Activated CD4-positive, alpha-beta T cell treated with anti-CD3 and anti-CD28 coated beads, Interleukin-2, amount 50 U/mL, for 1 hour (primary cell): ENCODE measurements at places on chromosomes 1 and 21.
A peak's percentile ranks its signal among the peaks of the same experiment; 100 is the strongest.

- DNase-seq: no peak
Observed at GRCh38 chr1:219772265-219773036, 155.9 kb downstream of the SLC30A10 start.

DNA sequence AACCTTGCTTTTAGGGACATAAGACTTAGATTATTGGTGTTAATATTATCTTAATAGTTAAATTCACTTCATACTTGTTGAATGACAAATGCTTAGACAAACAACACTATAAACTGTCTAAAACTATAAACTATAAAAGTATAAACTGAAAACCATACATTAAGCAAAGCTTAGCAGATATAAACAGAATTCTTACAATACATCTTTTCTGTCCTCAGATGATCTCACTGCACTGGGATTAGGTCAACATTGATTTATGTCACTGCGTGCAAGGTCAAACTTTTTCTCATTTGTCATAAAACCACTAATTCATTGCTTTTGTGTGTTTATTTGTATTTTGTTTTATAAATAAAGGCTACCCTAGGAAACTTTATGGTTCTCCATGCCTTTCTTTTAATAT lies 1491.8 kb downstream of the NCAM2 start:
- DNase-seq: no peak

DNA sequence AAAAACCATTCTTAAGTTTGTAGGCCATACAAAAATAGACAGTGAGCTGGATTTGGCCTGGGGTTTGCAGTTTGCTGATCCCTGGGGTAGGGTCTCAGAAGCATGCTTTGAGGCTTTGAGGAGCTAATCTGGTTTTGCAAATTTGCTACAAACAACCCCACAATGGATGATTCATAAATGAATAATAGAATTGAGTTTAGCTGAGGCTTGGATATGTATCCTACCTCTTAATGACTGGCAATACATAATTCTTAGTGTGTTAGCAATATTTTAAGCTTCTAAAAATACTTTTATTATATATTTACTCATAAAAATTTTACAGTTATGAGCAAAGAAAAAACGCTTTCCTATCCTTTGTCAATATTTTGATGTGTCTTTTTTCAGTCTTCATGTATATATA lies 50.6 kb downstream of the ROR1 start:
- no peak for DNase-seq

- no peak for DNase-seq
Observed at GRCh38 chr1:85065550-85065949, 17.2 kb upstream of the MCOLN3 start.

- DNase-seq: peak; percentile 22
Observed at GRCh38 chr1:156025876-156026275, 5.1 kb upstream of the SSR2 start.

- peak; percentile 7 for DNase-seq
Observed at GRCh38 chr1:9996624-9997582, at the start of gene RBP7. Gene RBP7 (plus strand): TSS chr1:9997228. CDS start chr1:9997259, 31 bp downstream.

DNA sequence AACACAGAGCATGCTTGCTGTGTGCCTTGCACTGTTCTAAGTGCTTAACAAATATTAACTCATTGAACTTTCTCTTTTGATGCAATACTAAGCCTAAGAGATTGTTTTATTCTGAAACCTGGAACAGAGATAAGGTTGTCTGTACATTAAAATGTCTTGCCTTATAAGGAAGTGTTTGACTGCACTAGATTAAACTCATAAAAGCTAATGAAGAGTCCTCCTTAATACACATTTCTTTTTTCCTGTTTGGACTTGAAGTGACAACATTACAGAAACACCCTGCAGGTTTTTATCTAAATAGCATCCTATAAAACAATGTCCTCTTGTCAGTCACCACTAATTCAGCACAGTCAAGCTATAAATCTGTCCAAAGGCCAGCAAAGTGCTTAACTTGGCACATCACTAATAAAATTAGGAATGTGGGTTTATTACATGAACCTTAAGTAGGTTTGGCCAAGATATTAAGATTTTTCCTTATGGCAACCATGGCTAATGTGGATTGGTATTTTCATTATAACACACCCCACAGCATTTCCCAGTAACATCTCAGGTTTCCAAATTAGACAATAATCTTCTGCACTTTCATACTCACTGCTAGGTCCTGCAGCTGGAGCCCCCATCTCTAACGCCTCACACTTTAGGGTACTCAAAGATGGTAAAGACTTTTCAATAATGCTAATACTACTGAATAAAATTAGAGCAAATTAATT lies 389.7 kb downstream of the LMO4 start:
- DNase-seq: no peak

DNA sequence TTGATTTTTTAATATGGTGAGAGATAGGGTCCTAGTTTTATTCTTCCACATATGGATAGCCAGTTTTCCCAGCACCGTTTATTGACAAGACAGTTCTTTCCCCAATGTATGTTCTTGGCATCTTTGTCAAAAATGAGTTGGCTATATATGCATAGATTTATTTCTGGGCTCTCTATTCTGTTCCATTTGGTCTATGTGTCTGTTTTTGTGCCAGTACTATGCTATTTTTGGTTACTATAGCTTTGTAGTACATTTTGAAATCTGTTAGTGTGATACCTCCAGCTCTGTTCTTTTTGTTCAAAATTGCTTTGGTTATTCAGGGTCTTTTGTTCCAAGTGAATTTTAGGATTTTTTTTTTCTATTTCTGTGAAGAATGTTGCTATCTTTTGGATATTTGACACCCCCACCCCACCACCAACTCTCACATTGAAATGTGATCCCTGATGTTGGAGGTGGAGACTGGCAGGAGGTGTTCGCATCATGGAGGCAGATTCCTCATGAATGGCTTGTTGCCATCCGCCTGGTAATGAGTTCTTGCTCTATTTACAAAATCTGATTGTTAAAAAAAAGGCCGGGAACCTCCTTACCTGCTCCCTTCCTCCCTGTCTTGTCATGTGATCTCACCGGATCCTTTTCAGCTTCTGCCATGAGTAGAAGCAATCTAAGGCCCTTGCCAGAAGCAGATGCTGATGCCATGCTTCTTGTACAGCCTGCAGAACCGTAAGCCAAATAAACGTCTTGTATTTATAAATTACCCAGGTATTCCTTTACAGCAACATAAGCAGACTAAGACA lies 54.8 kb upstream of the KRTAP19-8 start:
- DNase-seq: no peak

- no peak for DNase-seq
Observed at GRCh38 chr1:22342734-22343191, 108.9 kb upstream of the ZBTB40 start.

DNA sequence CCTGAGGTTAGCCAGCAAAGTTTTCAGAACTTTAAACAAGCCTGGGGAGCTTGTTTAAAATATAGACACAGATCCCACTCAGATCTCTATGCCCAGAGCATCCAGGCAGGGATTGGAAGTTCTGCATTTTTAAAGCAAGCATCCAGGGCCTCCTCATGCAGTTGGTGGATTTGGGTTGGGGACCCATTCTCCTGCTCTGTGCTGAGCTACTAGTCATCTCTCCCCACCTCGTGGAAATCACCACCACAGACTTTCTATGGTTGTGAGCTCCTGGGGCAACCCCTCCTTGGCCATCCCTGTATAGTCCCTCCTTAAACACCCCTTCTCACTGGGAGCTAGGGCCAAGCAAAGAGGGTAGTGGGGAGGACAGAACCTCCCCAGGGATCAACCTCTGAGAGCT lies 73.5 kb upstream of the CASZ1 start:
- DNase-seq: no peak

- DNase-seq: no peak
Observed at GRCh38 chr1:43043695-43044094, 85.0 kb upstream of the SLC2A1 start.

DNA sequence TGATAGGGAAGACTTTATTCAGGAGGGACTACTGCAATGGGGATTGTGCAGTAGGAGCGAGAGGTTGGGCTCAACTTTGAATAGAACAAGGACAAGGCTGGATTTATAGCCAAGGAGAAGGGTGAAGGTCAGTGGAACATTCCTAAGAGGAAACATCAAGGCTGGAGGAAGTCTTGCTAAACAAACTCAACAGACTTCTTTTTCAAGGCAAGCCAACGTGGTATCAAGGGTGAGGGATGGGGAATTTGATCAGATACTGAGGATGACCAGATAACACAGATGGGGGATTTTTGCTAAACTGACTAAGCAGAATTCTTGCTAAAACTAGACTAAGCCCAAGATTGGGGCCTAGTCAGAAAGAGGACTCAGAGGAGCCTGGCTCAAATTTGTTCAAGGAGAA lies 107.3 kb downstream of the DUSP10 start:
- DNase-seq: no peak

DNA sequence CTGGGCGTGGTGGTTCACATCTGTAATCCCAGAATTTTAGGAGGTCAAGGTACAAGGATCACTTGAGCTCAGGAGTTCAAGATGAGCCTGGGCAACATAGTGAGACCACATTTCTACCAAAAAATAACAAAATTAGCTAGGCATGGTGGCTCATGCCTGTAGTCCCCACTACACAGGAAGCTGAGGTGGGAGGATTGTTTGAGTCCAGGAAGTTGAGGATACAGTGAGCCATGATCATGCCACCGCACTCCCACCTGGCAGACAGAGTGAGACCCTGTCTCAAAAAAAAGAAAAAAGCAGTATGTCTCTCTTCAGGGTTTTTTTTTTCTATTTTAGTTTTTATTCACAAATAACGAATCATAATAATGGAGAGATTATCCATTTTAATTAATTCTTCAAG lies 233.7 kb upstream of the DMRTA2 start:
- DNase-seq: no peak

- no peak for DNase-seq
Observed at GRCh38 chr1:225471453-225472301, 43.8 kb upstream of the LBR start.

DNA sequence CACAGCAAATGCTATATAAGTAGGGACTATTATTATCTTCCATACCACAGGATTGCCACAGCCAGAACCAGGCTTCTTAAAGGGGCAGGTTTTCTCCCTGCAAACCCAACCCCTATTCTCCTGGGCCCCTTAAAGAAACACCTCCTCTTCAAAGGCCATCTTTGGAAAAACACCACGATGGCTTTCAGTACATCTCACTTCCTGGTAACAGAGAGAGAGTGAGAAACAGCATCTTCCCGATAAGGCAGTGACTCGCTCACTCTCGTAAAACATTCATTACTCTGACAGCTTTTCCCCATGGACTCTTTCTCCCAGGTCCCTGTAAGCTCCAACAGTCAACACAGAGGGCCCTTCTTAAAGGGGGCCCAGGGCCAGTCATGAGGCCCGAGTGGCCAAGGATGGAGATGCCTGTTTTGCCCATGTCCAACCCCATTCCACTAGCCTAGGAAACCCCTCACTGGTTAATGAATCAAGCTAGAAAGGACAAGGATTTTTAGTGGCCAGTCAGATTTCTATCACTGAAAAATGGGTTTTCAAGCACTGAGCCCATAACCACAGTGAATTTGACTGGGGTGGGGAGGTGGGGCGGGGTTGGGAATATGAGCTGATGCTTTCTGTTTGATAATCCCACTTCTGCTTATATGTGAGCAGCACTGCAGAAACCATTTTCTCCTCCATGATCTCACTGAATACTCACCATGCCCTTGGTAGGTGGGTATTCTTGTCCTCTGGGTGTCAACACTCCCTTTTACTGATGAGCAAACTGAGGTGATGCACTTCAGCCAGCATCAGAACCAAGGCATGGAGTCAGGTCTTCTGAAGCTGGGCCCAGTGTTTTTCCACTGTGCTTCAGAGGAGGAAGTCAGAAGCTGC lies 3.6 kb upstream of the NAV1 start:
- DNase-seq: no peak

DNA sequence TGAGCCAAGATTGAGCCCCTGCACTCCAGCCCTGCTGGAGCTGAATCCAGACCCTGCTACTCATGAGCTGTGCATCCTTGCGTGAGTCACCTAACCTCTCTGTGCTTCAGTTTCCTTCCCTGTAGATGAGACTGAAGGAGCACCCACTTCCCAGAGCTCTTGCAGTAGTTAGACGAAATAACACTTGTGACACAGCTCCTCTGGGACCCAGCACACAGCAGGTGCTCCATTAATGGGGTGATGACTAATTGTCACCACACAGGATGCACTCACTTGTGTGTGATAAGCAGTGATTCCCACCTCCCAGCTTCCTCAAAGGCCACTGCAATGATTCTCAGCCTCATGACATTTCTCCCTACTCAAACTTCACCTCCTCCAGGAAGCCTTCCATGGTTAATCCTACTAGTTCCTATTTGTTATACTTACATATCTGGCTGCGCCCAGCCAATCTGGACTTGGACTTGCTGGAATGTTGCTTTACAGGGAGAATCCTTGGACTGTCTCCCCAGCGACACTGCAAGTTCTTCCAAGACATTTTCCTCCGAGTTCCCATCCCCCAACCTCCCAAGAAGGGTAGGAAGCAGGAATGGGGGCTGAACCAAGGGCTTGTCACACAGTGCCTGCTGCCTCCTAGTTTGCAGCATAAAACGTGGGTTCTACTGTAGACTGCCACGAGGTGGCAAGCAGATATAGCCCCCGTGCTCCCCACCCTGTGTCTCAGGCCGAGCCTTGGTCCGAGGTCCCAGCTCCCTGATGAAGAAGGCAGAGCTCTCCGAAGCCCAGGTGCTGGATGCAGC lies 17.2 kb downstream of the DRAXIN start:
- DNase-seq: no peak

DNA sequence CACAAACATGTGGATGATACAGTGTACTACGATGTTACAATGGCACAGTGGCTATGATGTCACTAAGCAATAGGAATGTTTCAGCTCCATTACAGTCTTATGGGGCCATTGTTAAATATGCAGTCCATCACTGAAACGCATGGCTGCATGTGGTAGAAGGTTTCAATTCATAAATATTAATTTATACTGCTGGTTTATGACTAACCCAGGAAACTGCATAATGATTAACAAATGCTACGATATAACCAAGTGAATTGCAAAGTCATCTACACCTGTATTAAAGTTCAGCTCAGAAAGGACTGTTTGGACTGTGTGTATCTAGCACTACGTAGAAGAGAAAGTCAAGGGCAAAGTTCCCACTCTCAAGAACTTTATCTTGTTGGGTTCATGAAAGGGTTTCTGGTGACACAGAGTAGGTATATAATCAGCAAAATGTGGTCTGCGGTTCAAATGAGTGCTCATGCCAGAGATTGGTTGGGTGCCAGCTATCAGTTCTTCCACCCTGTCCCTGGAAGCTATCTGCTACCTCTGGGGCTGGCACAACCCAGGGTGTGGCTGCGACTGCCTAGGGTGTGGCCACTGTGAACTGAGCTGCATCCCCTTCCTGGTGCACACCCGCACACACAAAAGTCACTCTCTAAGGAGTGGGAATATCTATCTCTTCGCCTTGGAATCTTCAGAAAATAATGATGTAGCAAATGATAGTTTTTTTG lies 14.8 kb downstream of the MGST3 start:
- DNase-seq: peak; percentile 5

- DNase-seq: no peak
Observed at GRCh38 chr1:24364605-24364974, 45.4 kb downstream of the GRHL3 start.

DNA sequence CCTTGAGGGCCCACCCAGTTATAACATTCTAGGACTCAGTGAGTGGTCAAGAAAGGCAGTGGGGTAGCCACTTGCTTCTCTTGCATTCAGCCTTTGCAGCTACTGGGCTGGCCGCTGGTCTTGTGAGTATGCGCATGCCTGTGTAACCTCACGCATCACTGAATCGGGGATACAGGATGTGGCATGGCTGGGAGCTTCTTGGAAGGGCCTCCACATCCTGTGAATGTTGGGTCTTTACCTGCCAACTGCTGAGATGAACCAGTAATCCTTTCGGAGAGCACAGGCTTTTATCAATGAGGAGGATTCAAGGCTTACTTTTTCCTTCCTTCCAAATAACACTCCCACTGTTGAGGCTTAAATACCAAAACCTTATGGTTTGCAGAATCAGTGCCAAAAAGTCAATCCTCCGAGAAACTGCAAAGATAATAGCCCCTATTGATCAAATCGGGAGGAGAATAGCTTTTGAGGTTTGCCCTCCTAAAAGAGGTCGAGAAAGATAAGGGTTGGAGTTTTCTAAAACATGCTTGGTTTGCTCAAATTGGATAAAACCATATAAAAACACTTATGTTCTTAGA lies 198.9 kb upstream of the UBE2U start:
- DNase-seq: no peak
